Daoy (cell line): ENCODE measurements at places on chromosomes 1 and 21. TPM values are rescaled to one million over a fixed set of nuclear protein-coding genes. Genes with fewer than 3 reads are reported as not detected.
A peak's percentile ranks its signal among the peaks of the same experiment; 100 is the strongest.

Gene FAM229A
- 0.48 and 2.7 TPM in 2 replicates for total RNA-seq

Gene DSCAM
- 0.63 and 1.4 TPM in 2 replicates for total RNA-seq

Gene EPHA8
- not detected in 2 replicates for total RNA-seq

- DNase-seq, result peak; percentile 77
These were observed 1.0 kb downstream of the PLPP3 start for GRCh38 chr1:56578138-56578962.

DNA sequence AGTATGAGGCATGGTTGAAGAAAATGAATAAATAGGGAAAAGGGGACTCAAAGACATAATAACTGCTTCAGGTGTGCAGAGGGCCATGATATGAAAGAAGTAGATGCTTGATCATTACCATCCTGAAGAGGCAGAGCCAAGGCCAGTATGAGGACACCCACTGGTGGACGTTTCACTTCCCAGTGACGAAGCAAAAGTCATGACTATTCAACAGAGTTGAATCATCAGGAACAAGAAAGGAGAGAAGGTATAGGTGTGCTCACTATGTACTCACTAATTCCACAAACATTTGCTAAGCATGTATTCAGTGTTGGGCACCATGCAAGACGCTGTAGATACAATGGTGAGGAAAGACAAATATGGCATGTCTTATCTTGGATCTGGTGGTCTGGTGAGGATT is 319.2 kb upstream of the RUNX1 start:
- no peak for DNase-seq

DNA sequence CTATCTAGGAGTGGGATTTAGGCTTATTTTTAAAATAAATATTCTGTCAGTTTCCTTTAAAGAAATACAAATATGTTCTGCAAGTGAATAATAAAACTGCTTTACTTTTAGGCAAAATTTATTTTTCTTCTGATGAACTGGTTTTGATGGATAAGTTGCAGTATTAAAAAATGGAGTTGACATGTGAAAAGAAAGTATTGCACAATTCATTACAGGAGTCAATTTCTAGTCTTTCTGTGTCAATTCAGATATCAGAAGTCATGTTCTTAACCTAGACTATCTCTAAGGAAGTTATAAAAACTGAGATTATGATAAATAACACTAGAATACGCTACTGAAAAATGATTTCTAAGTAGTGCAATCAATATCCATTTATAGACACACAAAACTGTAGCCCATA is 270.2 kb upstream of the TMPRSS15 start:
- DNase-seq, result no peak
